ENCODE measurements at places on chromosomes 13 and 19.

DNA sequence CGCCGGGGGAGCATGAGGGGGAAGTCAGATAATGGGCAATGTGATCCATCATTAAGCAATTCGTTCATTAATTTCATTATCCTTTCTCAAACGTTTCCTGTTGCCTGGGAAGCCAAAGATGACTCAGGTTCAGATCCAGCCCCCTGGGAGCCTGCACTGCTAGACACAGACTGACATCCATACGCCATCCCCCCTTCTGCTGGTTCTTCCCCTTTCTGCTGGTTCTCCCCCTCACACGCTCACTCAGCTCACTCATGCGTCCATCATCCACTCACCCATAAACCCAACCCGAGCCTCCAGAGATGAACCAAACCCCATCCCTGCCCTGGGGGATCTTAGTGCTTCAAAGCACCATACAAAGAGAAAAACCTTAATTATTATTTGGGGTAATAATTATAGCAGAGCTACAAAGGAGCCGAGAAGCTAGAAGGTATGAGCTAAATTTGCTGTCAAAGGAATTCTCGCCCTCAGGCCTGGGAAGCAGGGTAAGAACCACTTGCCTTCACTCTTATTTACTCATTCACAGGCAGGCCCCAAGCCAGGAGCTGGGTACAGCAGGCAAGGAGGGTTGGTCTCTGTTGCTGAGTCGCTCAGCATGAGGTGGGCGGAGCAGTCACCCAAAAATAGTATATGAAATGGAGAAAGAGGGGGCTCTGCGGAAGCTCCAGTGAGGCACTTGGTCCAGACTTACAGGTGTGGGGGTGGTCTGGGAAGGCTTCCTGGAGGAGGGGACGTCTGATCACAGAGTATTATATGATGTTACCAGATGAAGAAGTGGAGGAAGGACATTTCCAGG, 7.0 kb upstream of the ZNF444 start:
- no peak for DNase-seq

DNA sequence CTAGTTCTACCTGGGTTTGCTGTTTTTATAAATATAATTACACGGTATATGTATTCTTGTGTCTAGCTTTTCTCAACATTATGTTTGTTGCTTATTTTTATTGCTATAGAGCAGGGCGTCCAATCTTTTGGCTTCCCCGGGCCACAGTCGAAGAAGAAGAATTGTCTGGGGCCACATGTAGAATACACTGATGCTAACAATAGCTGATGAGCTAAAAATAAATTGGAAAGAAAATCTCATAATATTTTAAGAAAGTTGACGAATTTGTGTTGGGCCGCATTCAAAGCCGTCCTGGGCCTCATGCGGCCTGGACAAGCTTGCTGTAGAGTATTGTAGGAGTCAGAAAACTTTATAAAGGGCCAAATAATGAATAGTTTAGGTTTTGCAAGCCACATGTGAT, 33.9 kb downstream of the GPR12 start:
- no peak for DNase-seq

GRCh38 chr13:60143775-60144174, 20.0 kb downstream of the DIAPH3 start:
- DNase-seq: no peak

GRCh38 chr19:49333418-49333805, 1.8 kb upstream of the CD37 start:
- DNase-seq: no peak

DNA sequence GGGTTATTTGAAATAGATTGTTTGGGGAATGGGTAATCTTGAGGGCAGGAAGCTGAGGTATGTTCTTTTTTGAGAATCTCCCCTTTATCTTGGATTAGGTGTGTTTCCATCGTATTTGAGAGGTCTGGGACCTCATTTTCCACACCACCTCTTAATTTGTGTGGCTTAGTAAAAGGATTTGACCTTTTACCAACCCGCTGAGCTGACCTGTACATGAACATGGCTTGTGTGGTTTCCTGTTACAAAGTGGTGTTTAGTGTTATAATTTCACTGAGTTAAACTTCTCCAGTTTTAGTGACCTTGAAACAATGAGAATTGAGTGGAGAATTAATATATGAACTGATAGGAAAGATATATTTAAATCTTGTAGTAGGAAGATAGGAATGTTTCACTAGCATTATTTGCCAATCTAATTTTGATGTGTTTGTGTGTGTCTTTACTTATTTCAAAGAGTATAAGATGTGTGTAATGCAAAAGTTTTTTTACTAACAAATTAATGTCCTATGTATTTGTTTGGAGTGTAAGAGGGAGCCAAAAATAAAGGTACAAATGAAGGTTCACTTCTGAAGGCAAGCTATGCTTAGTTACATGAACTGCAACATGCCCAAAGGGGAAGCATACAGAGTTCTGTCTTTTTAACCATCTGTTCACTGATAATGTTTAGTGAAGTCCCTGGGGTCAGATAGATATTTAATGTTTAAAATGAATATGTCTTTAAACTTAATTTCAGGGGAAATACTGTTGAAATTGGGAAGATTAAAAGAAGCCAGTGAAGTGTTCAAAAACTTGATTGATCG, 17.1 kb downstream of the NAA16 start:
- no peak for DNase-seq

DNA sequence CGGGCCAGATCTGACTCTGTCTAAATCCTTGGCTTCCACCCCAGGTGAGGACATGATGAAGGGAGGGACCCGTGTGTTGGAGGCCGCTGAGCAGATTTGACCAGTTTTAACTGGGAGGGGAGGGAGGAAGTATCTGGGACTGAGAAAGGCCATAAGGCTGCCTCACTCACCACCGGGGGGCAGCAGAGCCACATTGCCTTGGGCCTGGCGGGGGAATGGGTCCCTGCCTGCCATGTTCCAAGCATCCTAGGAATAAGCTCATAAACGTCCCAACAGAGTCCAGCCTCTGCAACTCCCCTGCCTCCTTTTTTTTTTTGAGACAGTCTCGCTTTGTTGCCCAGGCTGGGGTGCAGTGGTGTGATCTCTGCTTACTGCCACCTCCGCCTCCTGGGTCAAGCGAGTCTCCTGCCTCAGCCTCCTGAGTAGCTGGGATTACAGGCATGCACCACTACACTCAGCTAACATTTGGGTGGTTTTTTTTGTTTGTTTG, 15.5 kb downstream of the MAST3 start:
- DNase-seq: peak; percentile 90

DNA sequence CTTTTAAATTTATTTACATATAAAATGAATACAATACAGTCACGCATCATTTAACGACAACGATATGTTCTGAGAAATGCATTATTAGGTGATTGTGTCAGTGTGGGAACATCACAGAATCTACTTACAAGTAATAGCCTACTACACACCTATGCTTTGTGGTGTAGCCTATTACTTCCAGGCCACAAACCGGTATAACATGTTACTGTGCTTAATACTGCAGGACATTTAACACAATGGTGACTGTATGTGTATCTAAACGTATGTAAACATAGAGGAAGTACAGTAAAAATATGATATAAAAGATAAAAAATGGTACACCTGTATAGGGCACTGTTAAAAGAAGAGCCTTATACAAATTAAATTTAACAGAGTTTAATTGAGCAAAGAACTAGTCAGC, 62.4 kb upstream of the KLHL1 start:
- DNase-seq: no peak

GRCh38 chr13:50934735-50935435, 25.3 kb downstream of the RNASEH2B start:
- no peak for DNase-seq

DNA sequence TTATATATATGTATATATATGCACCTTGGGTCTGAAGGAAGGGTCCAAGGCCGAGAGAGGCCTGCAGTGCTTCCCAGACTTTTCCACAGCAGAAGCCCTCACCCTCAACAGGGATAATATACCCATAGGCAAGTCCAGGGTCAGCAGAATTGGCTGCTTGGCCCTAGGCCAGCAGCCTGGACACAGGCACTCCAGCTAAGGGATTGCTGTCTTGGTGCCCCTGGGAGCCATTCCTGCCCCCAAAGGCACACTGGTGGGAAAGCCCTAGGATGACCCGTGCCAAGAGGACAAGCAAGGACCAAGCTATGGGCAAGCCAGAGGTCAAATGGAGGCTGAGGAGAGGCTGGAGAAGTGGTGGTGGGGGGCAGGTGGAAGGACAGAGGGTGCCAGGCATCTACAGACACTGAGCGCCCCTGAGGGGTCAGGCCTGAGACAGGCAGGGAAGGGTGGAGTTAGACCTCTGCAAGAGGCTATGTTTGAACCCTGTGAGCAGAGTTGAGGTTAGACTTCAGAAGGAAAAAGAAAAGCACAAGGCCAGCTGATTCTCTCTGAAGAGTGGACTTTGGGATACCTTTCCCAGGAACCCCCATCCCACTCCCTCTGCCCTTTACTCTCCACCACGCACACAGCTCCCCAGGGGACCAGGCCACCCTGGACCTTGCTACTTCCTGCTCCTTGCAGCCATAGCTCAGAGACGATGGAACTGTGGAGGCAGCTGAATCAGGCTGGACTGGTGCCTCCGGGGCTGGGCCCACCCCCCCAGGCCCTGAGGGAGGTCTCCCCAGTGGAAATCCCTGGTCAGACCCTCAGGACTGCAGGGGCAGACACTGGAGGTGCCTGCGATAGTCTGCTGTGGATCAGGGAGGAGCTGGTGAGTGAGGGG, at the start of gene ERICH4:
TSS of gene ERICH4 (plus strand) at position 684 of the 883 bp plus-strand sequence. CDS start at position 698, 14 bp downstream.
- no peak for DNase-seq

DNA sequence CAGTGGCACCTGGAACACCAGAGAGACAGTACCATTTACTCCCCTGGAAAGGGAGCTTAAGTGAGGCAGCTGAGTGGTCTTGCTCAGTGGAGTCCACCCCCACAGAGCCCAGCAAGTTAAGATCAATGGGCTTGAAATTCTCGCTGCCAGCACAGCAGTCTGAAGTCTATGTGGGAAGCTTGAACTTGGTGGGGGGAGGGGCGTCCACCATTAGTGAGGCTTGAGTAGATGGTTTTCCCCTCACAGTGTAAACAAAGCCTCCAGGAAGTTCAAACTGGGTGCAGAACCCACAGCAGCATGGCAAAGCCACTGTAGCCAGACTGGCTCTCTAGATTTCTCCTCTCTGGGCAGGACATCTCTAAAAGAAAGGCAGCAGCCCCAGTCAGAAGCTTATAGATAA, 30.3 kb upstream of the CEACAM4 start:
- no peak for DNase-seq

DNA sequence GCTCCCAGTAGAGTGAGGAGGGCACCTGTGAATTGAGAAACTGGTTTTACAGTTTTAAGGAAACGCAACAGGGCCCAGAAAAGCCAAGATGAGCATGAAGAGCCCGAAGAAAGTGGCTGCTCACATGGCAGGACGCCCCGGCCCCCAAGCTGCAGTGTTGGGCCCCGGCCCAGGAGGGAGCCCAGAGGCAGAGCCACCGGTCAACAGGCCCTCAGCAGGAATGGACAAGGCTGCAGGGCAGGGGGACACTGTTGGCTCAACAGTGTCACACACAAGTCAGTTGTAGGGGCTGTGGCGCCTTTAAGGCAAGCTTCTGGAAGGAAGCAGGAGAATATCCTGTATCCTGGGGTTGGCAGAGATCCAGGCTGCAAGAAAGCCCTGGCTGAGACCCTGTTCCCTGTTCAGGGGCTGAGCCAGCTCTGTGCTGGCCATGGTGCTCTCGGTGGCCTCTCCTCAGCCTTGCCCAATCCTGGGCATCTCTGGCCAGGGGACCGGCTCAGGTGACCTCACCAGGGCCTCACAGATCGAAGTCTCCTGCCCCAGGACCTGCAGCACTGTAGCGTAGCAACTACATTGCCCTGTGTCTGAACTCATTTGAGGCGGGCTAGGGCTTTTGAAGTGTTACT, 28.0 kb downstream of the UPF1 start:
- DNase-seq: no peak

GRCh38 chr13:105597573-105597972, 937.9 kb downstream of the EFNB2 start:
- DNase-seq: no peak

- peak; percentile 88 for DNase-seq
Measured at GRCh38 chr19:35114353-35115176, 1.1 kb upstream of the FXYD3 start.

DNA sequence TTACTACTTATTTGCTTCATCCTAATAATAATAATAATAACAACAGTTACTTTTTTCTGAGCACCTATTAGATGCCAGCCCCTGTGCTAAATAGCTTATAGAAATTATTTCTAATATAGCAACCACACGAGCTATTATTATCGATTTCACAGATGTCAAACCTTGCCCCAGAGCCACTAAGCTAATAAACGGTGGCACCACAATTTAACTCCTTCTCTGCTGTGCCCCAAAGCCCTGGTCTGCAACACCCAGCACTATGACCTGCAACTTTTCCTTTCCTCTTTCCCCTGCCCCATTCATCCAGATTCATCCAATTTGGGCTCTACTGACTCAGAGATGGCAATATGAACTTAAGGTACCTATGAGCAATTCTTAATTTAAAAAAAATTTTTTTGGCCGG, 6.4 kb downstream of the RFX2 start:
- no peak for DNase-seq

DNA sequence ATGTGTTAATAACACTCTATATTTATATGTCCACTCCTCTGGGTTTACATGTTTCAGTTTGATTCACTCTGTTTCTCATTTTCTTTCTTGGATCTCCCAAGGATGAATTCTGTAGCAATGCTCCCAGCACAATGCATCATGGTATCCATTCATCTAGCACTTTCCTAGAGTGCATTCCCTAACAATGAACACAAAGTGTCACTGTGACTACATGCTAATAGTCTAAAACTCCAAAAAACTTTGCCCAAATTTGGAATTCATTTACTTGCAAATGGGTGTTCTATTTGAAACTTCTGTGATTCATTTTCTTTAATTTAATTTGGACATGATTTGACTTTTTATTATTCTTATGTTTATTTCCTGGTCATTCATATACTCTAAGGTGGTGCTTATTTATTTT, 286.3 kb downstream of the POU4F1 start:
- DNase-seq: no peak

- DNase-seq: no peak
Measured at GRCh38 chr19:334296-335071, 10.1 kb downstream of the MIER2 start.

- no peak for DNase-seq
Measured at GRCh38 chr13:39952249-39953233, 297.1 kb downstream of the COG6 start.

- DNase-seq: no peak
Measured at GRCh38 chr19:7923295-7924191, 2.4 kb downstream of the CTXN1 start.

GRCh38 chr19:39138221-39139211, 12.9 kb downstream of the PAK4 start:
- DNase-seq: no peak
